ENCODE measurements at places on chromosomes 6 and 20.

DNA sequence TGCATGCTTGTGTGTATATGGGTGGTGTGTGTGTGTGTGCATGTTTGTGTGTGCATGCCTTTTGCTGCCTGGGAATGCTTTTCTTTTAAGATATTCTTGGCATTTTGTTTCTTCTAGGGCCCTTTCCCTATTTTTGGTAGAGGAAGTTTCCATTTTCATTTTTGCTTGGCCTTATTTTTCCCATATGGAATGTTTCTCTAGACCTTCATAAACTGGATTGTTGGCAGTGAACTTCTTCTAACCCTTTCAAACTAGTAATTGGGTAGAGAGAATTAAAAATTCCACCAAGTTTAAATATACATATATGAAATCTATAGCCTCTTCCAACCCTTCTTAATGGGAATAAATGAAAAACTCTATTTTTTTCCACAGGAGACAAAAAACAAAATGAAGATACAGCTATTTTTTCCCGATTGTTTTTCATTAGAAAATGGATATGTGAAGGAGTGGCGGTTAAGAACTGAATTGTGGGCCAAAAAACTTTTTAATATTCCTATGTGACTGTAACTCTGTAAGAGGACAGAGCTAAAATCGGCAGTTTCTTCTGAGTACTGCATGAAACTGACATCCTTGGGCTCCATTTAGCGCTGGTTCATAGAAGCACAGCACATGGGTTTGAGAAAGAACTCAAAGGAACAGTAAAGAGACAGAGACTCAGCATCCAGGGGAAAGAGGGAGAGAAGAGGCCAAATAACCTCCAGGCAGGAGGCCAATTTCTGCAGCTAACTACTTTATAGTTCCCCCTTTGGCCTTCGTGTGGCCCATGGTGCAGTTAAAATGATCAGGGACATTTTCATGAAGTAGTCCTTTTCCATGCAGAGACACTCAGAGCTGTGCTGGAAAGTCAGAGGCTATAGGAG is 102.1 kb downstream of the TMEM170B start:
- no peak for DNase-seq

GRCh38 chr20:58651559-58651945 is 469 bp downstream of the STX16 start:
- no peak for DNase-seq

DNA sequence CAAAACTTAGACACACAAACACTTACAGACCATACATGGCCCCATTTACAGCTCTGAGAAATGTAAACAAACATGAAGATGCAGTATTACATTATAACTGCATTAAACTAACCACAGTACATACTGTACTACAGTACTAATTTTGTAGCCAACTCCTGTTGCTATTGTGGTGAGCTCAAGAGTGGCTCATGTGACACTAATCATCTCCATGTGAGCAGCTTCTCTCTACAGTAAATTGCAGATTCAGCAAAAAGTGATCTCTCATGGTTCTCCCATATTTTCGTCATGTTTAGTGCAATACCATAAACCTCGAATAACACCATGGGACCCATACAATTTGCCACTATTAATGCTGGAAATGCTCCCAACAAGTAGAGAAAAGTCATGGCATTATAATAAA is 860.4 kb downstream of the EPHA7 start:
- no peak for DNase-seq

DNA sequence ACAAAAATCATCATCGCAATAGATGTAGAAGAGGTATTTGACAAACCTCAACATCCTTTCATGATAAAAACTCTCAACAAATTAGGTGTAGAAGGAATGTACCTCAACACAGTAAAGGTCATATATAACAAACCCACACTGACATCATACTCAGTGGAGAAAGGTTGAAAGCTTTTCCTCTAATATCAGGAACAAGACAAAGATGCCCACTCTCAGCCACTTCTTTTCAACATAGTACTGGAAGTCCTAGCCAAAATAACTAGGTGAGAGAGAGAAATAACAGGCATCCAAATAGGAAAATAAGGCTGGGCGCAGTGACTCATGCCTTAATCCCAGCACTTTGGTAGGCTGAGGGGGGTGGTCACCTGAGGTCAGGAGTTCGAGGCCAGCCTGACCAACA is 95.8 kb downstream of the ZDHHC14 start:
- DNase-seq, result no peak

DNA sequence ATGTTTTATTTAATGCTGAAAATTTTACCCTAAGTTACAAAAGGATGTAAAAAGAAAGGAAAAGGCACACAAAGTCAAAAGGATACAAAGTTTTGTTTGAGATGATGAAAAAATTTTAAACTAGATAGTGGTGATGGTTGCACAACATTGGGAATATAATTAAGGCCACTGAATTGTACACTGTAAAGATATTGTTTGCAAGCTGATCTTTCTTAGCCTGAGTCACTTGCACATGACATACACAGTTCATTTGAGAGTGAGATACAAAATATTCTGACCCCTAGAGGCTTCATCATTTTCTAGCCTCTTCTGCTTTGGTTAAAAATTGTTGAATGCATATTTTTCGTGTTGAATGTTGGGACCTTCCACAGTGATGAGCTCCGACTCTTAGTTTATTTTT is 462.6 kb downstream of the HDGFL1 start:
- peak; percentile 3 for DNase-seq

GRCh38 chr6:37243816-37244370 is 13.7 kb upstream of the TBC1D22B start:
- no peak for DNase-seq

Data from AG08395 (cell line).